ENCODE measurements at places on chromosomes 1 and 21.
A peak's percentile ranks its signal among the peaks of the same experiment; 100 is the strongest.

- peak; percentile 65 for DNase-seq
Observed at GRCh38 chr1:227317523-227318015, 723 bp downstream of the CDC42BPA start.

DNA sequence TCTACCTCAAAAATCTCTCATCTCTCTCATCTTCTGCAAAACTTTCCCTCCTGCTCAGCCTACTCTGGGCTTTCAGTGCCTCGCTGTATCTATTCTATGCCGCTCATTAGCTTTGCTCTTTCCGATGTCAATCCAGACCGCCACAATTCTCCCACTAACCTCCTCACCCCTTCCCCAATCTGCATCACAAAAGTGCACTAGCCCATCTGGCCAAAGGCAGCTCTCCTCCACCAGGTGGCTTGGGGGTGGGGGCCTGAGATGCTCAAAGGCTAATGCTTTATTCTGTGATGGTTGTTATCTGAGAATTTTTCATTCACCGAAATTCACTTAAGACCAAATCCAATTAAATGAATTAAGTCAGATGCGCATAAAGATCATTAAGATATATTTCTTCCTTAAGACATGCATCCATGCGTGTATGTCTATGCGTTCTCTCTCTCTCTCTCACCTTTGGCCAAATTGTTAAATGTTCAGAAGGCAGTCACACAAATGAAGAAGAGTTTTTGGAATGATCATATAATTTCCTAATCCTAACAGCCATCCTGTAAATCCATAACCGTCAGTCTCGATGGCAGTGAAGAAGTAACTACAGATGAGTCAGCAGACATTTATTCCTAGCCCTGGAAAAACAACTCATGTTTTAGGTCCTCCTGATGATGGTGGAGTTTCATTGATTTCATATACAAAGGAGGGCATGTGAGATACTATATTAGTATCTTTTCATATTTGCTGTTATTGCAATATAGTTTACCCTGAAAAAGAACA lies 111.3 kb downstream of the C1orf21 start:
- DNase-seq = no peak

GRCh38 chr1:68798071-68798470 lies 301.2 kb upstream of the DEPDC1 start:
- DNase-seq = no peak

GRCh38 chr21:44090325-44090724 lies 16.9 kb upstream of the PWP2 start:
- DNase-seq = no peak

DNA sequence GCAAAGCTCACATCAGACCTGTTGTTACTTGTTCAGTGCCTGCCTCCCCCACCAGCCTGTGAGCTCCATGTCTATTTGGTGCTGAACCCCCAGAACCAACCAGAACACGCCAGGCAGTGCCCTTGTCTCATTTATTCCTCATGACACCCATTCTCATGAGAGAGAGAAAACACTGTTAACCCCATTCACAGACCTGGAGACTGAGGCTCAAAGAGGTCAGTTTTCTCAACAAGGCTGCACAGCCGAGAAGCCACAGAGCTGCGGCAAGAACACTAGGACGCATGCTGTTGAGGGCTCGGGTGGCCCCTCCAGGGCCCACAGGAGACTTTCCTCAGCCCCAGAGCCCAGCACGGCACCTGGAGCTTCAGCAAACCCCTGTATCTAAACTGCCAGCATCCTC lies 13.1 kb downstream of the KCNN3 start:
- no peak for DNase-seq

DNA sequence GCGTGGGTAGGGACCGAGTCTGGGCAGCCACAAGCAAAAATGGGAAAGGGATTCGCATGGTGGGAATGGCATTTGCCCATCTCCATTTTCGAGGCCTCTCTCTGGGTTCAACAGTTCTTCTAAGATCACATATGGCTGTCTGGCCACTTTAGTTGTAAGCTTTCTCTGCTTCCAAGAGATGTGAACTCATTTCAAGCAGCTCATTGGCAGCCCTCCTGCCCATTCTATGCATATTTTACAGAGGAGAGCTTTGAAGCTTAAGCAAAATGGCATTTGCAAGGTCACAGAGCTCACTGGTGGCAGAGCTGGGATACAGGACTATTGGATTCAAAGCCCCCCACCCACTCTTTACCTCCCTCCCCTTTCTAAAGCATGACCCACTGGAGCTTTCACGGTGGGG lies 93.7 kb downstream of the HHIPL2 start:
- DNase-seq = no peak

GRCh38 chr1:200124309-200124708 lies 96.8 kb downstream of the NR5A2 start:
- no peak for DNase-seq

DNA sequence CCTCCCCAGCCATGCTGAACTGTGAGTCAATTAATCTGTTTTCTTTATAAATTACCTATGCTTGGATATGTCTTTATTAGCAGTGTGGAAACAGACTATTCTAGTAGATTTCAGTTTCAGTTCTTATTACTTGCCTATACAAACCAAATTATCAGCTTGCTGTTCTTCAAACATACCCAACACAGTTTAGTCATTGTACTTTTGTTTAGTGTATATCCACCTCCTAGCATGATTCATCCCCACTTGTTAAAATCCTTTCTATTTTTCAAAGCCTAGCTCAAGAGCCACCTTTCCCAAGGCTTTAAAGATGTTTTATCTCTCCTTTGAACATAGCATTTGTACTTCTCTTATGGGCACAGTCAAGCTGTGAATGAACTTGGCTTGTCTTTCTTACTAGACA lies 195.6 kb upstream of the ZRANB2 start:
- DNase-seq = no peak

- DNase-seq = no peak
Observed at GRCh38 chr1:192603218-192603787, 27.7 kb downstream of the RGS1 start.

DNA sequence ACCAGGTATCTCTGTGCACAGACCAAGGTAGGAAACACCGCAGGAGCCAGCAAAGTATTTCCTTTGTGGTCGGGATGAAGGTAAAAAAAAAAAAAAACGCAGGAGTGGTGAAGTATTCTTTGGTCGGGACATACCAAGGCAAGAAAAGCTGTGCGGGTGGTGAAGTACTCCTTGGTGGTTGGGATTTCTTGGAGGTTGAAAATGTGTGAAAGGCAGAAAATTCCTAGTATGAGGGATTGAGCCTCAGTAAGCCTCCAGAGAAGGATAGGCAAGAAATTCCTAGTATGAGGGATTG lies 802.6 kb downstream of the PLA2G4A start:
- no peak for DNase-seq

DNA sequence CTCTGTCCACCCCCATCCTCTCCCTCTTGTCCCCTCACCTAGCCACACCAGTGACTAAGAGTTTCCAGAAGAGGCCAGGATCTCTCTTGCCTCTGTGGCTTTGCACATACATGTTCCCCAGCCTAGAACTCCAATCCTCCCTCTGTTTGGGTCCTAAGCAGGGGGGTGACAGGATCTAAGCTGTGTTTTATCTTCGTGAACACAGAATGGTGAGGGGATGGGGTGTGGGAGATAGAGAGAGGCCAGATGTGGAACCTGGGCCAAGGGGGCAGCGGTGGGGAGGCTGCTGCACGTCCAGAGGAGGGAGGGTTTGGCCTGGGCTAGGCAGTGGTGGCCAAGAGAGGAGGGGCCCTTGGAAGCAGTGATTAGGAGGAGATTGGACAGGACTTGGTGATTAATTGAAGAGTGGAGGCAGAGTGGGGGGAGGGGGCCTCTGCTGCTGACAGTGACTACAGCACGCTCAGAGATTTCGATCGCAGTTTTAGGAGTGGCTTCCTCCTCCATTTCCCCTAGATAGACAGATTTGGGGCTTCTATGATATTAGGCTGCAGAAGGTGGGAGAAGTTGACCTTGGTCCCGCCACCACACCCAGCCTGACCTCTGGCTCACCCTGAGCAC lies 17.1 kb upstream of the ADGRB2 start:
- no peak for DNase-seq

DNA sequence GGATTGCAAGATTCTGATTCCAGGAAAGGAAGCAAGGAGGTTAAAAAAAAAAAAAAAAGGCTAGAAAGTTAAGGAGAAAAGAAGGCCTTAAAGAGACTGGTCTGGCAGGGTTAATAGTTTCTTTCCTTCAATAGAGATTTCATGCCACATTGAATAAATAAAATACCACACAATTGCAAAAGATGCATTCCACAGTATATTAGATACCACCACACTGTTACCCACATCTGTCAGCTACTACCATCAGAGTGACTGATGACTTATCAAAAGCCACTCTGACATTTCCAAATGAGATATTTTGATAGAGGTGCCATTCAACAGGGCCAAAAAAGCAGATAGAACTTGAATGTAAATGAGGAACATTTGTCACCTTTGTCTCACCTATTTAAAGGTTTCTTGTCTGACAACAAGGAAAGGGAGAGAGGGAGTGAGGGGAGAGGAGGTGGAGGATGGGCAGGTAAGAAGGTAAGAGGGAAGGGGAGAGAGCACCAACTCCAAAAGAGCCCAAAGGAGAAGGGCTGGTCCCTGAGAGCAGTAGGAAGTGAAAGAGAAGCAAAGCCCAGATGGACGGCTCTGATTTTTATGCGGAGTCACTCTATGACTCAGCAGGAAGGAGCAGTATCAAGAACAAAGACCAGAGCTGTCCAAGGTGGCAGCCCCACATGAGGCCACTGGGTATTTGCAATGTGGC lies 38.3 kb downstream of the LRRN2 start:
- DNase-seq = peak; percentile 87

DNA sequence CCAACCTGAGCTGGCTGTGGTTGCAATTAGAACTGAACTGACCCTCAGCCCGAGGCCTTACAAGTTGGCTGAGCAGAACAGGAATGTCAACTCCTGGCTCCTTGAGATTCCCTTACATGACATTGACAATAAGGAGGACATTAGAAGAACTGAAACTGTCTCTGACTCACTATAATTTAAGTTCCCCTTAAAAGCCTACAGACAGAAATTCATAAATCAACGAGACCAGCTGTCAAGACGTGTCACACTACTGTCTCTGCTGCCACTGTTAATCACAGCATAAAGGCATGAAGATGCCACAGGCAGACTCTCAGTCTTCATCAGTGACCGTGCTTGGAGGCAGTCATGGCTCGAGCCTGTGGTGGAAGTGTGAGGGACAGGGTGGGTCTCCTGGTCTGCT lies 168.8 kb downstream of the GABPA start:
- DNase-seq = no peak

DNA sequence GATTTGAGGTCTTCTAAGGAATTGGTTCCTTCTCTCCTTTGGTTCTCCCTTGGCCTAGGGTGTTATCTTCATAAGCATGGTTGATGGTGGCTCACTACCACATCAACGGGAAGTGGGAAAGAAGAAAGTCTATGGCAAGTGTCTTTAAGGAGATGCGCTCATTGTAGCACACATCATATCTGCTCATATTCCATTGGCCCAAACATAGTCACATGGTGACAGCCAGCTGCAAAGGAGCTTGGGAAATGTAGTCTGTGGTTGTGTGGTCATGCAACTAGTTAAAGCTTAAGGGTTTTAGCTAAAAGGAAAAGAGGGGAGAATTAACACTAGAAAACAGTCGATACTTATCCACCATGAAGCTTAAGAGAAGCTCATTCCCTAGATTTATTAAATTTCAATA lies 11.4 kb upstream of the MRPS6 start:
- DNase-seq = no peak

DNA sequence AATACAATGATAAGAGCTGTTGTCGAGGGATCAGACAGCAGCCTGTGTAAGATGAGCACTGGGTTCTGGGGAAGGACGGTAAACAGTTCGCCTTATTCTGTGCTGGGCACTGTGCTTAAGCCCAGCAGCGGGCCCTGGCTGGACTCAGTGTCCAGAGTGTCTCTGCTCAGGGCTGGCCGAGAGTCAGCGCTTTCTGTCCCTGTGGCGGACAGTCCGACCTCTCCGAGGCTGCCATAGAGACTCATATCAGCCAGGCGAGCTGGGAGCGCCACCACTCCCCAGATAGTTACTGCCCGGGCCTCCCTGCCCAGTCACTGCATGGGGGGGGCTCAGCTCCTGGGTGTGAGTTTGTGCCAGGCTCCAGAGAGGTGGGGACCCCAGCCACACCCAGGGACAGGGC lies 14.7 kb upstream of the NPHP4 start:
- no peak for DNase-seq

DNA sequence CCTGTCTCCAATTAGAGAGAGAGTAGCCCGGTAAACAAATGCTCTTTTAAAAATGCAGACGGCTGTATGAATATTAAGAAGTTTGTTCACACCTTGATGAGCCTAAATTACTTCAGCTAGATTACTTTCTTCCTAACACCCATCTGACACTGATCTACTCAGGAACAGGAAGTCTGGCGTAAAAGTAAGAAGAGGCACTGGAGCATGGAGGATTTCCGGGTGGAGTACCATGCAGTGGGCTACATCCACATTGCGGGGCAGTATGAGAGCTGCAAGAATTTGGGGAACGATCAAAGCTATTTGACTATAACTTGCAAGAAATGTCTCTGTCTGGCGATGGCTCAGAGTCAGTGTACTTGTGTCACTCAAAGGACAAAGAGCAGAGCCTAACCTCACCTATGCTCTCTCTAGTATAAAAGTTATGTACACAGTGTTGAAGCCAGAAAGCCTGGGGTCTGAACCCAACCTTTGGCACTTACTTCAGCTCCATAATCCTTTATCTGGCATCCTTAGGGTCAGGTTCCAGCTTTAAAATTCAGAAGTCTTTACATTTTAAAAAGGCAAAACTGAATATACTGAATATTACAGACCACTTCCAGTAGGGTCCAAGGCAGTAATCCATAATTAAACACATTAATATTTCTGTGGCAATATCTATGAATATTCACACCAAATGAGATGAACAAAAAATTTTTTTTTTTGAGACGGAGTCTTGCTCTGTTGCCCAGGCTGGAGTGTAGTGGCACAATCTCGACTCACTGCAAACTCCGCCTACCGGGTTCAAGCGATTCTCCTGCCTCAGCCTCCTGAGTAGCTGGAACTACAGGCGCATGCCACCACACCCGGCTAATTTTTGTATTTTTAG lies 7.9 kb upstream of the GNPAT start:
- DNase-seq = no peak
